Osteocyte (in vitro differentiated cells): ENCODE measurements at places on chromosomes 2 and 18. TPM values are rescaled to one million over a fixed set of nuclear protein-coding genes. Genes with fewer than 3 reads are reported as not detected.

DNA sequence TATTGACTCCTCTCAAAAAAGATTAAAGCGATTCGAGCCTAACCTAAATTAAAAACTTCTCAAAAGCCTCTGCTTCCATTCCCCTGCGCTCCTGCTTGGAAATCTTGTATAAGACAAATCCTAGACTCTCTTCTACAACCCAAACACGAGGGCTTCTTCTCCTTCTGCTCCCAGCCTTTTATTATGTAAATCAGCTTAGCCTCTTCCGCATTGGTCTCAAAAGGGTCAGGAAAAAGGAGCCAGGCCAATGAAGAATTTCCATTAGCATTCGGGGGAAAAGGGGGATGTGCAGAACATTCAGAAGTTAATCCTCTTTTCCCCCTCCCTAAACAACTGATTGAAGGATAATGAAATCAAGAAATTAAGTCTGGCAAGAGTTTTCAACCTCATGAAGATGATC lies 107.9 kb downstream of the FAM124B start:
- H3K27me3 ChIP-seq, result peaks cover 30% of the 10 kb centered on the region
- H3K27ac ChIP-seq, result no peak overlapping the region
- no peaks in the 10 kb centered on the region for H3K4me1 ChIP-seq
- no peak overlapping the region for H3K4me3 ChIP-seq
- no peak for DNase-seq
- H3K36me3 ChIP-seq, result no peaks in the 10 kb centered on the region

GRCh38 chr18:71995904-71996465 lies 548.2 kb downstream of the CBLN2 start:
- no peaks in the 10 kb centered on the region for H3K4me1 ChIP-seq
- no peaks in the 10 kb centered on the region for H3K36me3 ChIP-seq
- H3K4me3 ChIP-seq, result no peak overlapping the region
- no peaks in the 10 kb centered on the region for H3K27me3 ChIP-seq
- H3K27ac ChIP-seq, result no peak overlapping the region

DNA sequence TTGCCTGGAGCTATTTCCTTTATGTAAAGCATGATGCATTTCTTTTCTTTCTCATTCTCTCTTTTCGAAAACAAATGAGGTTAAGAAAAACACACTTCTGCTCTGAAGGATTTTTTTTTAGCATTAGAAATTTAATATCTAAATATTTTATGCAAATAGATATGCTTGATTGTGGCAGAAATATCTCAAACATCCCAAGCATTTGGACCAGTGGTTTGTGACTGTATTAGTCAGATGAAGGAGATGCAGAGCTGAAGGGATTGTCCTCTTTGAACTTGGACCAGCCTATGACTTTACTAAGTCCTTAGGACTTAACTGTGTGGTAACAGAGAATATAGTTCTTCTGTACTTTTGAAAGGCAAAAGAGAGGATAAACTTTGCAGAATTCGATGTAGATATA lies 335.9 kb upstream of the NT5C1B start:
- H3K27ac ChIP-seq, result peak overlapping the region; percentile 10
- no peak overlapping the region for H3K4me3 ChIP-seq
- no peak for DNase-seq

The POTEE gene
- total RNA-seq, result 0.21 TPM in 1 of 2 replicates, not detected in the other

DNA sequence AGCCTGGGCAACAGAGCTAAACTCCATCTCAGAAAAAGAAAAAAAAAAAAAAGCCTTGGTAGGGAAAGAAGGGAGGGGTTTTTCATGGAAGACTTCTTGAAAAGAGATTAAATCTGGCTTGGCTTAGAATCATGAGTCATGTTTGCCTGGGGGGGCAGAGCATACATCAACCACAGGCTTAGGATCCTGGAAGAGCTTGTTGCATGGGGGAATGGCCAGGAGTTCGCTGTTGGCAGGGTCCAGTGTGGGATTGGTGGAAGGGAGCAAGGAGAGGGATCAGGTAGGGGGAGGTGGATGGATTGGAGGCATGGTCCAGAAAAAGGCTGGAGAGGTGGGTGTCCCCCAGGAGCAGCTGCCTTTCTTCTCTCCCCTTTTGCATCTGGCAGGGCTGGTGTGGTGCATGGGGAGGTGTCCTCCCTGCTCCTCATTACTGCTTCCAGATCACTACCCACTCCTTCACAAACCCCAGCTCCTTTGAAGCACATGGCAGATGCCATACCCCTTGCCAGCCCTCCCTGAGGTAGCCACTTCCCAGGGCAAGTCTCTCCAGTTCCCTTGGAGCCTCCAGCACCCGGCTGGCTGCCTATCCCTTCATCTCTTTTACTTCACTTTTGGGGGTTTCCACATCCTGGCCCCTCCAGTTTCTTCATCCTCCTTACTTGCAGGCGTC lies 2.5 kb downstream of the ARMC9 start:
- peak overlapping the region; percentile 91 for H3K4me3 ChIP-seq
- DNase-seq, result no peak
- peak overlapping the region; percentile 75 for H3K27ac ChIP-seq

- no peak overlapping the region for H3K4me3 ChIP-seq
- peak overlapping the region; percentile 82 for H3K27ac ChIP-seq
- H3K36me3 ChIP-seq, result peaks cover 13% of the 10 kb centered on the region
- no peaks in the 10 kb centered on the region for H3K27me3 ChIP-seq
Observed at GRCh38 chr18:48563027-48563426, 24.2 kb downstream of the CTIF start.

DNA sequence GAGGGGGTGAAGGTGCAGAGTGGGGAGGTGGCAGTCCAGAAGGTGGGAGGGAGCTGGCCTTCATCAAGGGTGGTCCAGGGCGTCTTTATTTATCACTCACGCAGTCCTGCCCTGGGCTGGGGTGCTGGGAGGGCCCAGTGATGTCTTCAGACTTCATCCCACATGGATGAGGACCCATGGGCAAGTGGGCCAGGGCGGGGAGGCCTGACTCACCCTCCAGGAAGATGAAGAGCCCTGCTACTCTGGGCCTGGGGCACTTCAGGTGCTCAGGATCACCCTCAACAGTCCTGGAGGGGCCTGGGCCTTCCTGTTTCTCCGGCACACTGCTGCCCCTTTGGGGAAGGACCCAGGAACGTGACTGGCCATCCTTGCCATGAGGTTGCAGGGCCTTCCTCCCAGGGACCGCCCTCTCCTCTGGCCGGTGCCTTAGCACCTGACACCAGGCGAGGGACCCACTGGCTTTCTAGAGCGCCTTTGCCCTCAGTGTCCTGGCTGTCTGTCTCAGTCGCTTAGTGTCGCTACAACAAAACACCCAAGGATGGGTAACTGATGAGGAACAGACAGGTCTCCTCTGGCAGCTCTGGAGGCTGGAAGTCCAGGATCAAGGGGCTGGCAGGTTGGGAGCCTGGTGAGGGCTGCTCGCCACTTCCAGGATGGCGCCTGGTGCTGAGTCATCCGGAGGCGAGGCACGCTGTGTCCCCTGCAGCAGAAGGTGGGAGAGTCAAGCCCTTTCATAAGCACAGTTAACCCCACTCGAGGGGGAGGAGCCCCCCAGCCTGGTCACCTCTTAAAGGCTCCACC lies 57.8 kb upstream of the HS6ST1 start:
- H3K4me3 ChIP-seq, result no peak overlapping the region
- no peaks in the 10 kb centered on the region for H3K27me3 ChIP-seq
- no peak for DNase-seq
- peaks cover 43% of the 10 kb centered on the region for H3K4me1 ChIP-seq
- no peak overlapping the region for H3K27ac ChIP-seq

- H3K4me1 ChIP-seq, result no peaks in the 10 kb centered on the region
- no peak overlapping the region for H3K4me3 ChIP-seq
- peaks cover 5% of the 10 kb centered on the region for H3K36me3 ChIP-seq
- H3K27me3 ChIP-seq, result peaks cover 49% of the 10 kb centered on the region
Observed at GRCh38 chr2:210189452-210190138, 18.4 kb upstream of the KANSL1L start.

DNA sequence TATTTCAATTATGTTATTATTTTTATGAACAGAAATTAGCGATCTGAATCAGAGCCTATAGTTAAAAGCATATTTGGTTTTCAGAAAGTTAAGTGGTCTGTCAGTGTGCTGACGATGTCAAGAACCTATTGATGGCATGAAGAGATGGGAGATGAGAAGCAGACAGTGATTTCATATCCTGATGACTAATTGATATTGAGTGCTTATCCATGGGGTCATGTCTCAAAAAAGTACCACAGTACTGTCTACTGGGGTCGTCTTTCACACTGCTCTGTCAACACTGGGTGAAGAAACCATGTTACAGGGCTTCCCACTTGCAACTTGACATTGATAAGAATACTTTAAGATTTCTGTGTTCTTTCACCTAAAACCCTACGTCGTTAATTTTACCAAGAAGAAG lies 297.1 kb downstream of the AFF3 start:
- H3K4me3 ChIP-seq, result no peak overlapping the region
- H3K36me3 ChIP-seq, result peaks cover 40% of the 10 kb centered on the region
- H3K27me3 ChIP-seq, result no peaks in the 10 kb centered on the region
- peak overlapping the region; percentile 18 for H3K27ac ChIP-seq
- DNase-seq, result no peak

- H3K27me3 ChIP-seq, result no peaks in the 10 kb centered on the region
- peak overlapping the region; percentile 93 for H3K27ac ChIP-seq
- peaks cover 48% of the 10 kb centered on the region for H3K4me1 ChIP-seq
- peaks cover under 1% of the 10 kb centered on the region for H3K36me3 ChIP-seq
Observed at GRCh38 chr2:160491911-160492371, 1.7 kb downstream of the RBMS1 start.

DNA sequence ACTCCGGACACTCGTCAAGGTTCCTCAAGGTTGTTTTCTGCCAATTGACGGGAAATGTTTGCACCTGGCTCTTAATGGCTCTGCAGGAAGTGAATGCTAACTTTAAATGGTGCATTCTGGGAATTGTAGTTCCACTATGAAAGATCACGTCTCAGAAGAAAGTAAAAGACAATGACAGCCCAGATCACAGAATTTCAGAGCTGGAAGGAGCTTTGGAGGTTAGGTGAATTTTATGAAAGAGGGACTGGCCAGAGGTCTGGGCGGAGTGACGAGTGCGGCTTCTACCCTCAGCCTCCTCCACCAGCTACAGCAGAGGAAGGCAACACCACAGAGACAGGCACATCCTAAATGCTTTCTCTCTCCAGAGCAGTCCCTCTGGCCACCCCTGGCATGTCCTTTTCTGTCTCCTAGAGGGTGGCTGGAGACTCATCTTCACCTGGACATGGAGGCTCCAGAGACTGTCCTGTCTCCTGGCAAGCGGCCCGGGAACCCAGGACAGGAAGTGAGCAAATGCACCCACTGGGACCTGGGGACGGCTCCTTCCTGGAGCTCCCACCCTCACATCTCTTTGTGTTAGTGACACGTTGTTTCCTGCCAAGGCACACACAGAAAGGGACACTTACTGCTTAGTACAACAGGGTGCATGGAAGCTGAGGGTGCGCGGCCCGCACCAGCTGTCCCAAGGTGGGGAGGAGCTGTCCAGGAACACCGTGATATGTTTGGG lies 19.4 kb downstream of the THAP4 start:
- H3K4me1 ChIP-seq, result peaks cover 18% of the 10 kb centered on the region
- DNase-seq, result no peak
- peaks cover 16% of the 10 kb centered on the region for H3K36me3 ChIP-seq
- no peak overlapping the region for H3K27ac ChIP-seq
- no peak overlapping the region for H3K4me3 ChIP-seq

- no peaks in the 10 kb centered on the region for H3K36me3 ChIP-seq
- peak; percentile 66 for DNase-seq
- H3K27ac ChIP-seq, result no peak overlapping the region
Observed at GRCh38 chr2:132620115-132620514, 49.9 kb downstream of the LYPD1 start.

DNA sequence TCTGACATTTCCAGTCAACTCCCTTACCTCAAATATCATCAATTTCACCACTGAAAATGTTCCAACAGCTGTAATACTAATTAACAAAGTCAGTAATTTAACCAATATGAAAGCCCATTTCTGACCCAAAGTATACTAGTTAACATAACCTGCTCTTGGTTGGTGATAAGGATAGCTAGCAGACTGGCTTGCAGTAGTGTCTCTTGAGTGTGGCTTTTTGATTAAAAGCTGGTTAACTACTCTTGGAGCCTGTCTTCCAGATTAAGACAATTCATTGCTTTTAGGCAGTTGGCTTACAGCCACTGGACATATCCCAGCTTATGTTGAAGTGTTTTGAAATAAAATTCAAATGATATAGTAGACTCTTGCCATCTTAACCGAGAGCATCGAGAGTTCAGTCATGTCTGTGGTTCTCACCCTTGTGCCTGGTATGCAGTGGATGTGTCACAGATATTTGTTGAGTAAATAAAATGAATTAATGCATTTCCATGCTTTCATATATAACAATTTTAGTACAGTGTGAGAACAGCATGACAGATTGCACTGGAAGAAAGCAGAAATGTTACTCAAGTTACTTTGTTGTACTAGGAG lies 158.1 kb downstream of the TANC1 start:
- H3K27me3 ChIP-seq, result no peaks in the 10 kb centered on the region
- peak overlapping the region; percentile 43 for H3K27ac ChIP-seq
- H3K4me1 ChIP-seq, result peaks cover 60% of the 10 kb centered on the region
- DNase-seq, result no peak
- H3K4me3 ChIP-seq, result no peak overlapping the region
- peaks cover 4% of the 10 kb centered on the region for H3K36me3 ChIP-seq

GRCh38 chr2:189232759-189233406 lies 53.3 kb upstream of the COL5A2 start:
- no peaks in the 10 kb centered on the region for H3K36me3 ChIP-seq
- no peak overlapping the region for H3K27ac ChIP-seq
- H3K27me3 ChIP-seq, result no peaks in the 10 kb centered on the region
- DNase-seq, result no peak

DNA sequence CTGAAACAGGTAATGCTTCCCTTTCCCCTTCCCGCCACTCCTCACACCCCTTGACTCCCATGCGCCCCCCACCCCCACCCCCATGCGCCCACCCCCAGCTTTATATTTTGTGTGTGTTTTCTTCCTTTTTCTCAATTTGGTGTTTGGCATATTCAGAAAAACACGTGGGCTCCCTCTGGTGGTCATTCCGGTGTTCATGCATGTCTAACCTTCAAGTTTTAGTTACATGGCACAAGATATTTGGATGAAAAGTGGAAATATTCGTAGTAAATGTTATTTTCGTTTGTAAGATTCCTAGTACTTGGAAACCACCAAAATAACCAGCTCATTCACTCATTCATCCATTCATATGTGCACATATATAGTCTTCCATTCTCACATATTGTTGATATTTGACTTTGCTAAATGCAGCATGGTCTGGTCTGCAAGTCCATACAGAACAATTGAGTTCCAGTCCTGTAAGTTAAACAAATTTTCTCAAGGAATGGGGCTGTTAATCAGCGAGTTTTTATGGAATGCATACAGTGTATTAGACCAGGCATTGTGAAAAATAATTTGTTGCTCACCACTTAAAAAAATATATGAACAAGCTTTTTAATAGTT lies 143.6 kb upstream of the MAP3K20 start:
- H3K27me3 ChIP-seq, result peaks cover 4% of the 10 kb centered on the region
- no peak for DNase-seq
- peaks cover 40% of the 10 kb centered on the region for H3K4me1 ChIP-seq
- H3K36me3 ChIP-seq, result no peaks in the 10 kb centered on the region

The COLEC11 gene
- not detected in 2 replicates for total RNA-seq
